GM20000 (cell line): ENCODE measurements at places on chromosomes 1 and 21.

- DNase-seq: no peak
Measured at GRCh38 chr1:30923597-30923996, 15.0 kb upstream of the SDC3 start.

DNA sequence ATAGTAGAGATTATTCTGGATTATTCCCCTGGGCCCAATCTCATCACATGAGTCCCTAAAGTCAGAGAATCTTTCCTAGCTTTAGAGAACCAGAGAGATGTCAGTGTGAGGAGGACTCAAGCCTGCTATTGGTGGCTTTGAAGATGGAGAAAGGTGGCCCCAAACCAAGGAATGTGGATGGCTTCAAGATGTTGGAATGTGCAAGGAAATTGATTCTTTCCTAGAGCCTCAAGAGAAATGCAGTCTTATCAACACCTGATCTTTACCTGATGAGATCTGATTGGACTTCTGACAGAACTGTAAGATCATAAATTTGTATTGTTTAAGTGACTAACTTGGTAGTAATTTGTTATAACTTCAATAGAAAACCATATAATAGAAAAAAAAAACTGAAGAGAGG, 51.0 kb downstream of the NME7 start:
- DNase-seq: no peak

DNA sequence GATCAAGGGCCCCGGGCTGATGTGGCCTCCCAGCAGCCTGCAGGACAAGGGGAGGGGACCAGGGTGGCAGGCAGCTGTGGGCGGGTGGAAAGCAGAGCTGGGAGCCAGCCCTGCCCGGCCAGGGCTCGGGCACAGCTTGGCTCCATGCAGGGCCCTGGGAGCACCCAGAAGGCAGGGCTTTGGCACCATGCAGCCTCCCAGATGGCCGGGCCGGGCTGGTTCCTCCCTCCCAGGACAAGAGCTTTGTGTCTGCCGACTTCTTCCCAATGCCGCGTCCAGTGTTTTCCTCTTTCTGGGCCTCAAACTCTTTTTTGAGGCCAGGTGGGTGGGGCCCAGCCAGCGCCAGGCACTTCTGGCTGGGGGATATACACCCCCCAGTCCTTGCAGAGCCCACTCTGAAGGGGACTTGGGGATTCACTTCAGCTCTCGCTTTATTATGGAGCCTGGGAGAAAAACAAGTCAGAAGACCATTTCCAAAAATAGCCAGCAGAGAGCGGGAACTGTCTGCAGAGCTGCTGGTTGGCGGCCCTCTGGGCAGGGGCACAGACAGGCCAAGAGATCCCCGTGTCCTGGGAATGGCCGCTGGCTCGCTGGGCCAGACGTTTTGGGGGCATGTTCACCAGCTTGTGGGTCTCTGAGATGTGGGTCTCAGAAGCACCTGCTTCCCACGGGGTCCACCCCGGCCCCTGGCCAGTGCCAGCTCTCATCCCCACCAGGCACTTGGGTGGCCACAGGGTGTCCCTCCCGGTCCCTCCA, 103.8 kb upstream of the ARHGEF16 start:
- DNase-seq: no peak

- peak; percentile 23 for DNase-seq
Measured at GRCh38 chr1:185155600-185156287, 1.0 kb downstream of the TRMT1L start.

GRCh38 chr1:226643177-226643576, 94.6 kb downstream of the STUM start:
- peak; percentile 82 for DNase-seq

DNA sequence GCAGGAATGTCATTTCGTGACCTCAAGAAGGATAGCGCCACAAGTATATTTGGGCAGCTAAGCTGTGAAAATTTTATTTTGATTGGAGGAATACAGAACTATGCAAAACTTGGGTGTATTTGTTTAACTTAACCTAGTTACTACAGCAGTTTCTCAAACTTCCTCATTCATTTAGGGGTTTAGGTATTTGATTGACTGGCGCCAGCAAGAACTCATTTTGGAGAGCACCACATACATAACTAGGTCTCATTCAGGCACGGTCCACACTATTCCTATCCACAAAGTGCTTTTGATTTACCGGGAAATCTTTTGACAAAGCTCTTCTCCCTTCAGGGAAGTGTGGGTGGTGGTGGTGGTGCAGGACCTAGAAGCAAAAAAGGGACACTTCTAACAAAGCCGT, 155.1 kb upstream of the NRIP1 start:
- DNase-seq: no peak

GRCh38 chr1:30704765-30705509, 18.4 kb downstream of the MATN1 start:
- DNase-seq: no peak

DNA sequence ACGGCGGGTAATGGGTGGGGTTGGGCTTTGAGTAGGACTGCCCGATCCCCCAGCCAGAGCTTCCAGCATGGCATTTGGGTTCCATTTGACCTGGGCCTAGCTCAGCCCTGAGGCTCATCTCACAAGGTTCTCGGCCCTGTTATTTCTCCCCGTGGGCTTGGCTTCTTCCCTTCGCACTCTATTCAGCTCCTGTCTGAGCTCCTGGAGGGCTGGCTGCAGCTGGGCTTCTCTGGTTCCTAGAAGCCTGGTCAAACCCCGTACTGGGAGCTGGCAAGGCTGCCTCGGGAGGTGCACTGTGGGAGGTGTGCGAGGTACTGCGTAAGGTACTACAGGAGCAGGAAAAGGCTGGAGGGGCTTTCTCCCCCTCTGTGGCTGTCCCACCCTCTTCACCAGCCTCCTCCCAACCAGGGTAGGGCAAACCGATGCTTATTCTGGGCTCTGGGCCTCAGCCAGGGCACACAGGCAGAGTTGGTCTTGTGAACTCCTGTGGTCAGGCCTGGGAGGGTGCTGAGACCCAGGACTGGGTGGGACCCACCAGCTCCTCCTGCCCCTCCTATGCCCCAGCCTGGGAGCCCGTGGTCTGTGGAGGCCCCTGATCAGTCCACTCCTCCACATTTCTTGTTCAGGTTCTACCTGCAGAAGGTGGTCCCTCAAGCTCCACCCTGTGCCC, 814 bp downstream of the A3GALT2 start:
- no peak for DNase-seq

GRCh38 chr1:189929501-189930099, 548.1 kb downstream of the BRINP3 start:
- no peak for DNase-seq

GRCh38 chr1:71745326-71745725, 537.0 kb downstream of the NEGR1 start:
- DNase-seq: no peak

DNA sequence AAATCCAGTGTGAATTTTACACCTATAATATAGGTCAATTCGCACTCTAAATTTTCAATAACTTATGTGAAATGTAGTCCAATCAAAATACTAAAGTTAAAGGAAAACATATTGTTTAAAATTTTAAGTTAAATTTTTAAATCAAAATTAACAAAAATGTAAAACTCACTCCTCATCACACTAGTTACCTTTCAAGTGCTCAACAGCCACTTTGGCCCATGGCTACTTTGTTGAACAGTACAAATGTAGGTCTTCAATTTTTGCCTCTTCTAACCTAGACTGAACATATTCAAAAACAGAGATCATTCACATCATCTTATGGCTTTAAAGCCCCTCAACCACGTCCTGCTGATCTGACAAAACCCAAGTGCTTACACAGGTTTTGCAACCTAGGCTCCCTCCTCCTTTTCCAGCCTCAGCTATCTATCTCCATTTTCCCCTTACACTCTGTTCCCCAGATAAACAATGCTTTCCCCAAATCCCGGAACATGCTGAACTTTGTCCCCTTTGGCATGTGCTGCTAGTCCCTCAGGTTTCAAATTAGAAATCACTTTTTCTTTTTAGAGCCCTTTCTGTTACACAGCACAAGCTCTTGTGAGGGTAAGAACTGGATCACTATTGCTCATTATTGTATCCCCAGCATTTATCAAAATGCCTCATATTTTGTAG, 110.6 kb downstream of the AKT3 start:
- no peak for DNase-seq

- DNase-seq: no peak
Measured at GRCh38 chr1:162625679-162626078, 6.6 kb upstream of the DDR2 start.

GRCh38 chr1:162906485-162906884, 45.5 kb upstream of the CCDC190 start:
- no peak for DNase-seq

- no peak for DNase-seq
Measured at GRCh38 chr1:99877568-99877967, 27.4 kb downstream of the AGL start.
